ENCODE measurements at places on chromosomes 3 and 15.

DNA sequence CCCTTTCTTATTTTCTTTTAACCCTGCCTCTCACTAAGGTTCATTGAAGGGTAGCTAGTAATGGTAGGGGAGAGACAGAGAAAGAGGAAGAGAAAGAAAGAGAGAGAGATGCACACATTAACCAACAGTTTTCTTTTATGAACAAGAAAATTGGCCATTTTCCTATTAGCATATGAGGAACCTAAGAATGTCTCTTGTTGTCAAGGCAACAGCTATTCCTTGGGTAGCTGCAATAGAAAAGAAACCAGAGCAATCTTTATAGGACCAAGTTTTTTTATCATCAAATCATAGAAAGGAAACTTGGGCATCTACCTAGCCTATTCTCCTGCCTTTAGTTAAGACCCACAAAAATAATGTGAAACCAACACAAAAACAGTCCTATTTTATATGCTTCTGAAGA lies 15.0 kb upstream of the CCDC39 start:
- no peak for DNase-seq

- DNase-seq, result no peak
Observed at GRCh38 chr3:143201870-143202752, 82.5 kb downstream of the CHST2 start.

DNA sequence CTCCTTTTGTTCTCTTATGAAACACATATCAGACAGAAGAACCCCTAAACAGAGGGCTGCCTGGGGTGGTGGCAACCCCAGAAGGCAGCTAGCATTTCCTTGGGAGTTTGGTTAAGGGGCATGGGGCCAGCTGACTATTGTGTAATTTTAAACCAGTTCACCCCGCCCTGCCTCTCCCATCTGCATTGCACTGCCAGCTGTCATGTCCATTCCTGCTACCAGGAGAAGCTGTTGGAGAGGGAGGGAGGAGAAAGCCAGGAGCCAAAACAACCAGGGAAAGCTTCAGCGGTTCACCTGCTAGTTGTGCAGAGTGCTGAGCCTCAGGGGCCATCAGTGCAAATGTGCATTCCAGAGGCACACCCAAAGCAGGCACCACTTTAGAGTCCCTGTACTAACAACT lies 47.6 kb upstream of the ATP1B3 start:
- DNase-seq, result no peak

GRCh38 chr15:53962646-53963561 lies 15.3 kb upstream of the UNC13C start:
- DNase-seq, result peak; percentile 1

DNA sequence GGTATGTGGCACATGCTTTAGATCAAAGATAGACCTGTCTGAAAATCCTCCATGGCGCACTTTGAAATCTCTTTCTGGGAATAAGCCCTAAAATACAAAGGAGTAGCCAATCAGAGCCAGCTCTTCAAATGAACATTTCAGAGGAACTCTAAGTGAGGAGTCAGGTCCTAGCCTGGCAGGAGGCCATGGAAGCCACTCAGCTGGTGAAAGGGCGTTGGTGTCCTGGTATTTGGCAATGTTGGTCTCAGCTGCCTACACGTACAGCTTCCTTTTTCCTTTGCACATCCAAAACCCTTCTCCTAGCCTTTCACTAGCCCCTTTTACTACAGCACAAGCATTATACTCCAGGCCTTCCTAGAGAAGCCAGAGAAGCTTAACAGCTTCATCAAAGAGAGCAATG lies 5.5 kb downstream of the WDR73 start:
- no peak for DNase-seq

- DNase-seq, result no peak
Observed at GRCh38 chr3:159882367-159882766, 106.3 kb upstream of the IL12A start.

DNA sequence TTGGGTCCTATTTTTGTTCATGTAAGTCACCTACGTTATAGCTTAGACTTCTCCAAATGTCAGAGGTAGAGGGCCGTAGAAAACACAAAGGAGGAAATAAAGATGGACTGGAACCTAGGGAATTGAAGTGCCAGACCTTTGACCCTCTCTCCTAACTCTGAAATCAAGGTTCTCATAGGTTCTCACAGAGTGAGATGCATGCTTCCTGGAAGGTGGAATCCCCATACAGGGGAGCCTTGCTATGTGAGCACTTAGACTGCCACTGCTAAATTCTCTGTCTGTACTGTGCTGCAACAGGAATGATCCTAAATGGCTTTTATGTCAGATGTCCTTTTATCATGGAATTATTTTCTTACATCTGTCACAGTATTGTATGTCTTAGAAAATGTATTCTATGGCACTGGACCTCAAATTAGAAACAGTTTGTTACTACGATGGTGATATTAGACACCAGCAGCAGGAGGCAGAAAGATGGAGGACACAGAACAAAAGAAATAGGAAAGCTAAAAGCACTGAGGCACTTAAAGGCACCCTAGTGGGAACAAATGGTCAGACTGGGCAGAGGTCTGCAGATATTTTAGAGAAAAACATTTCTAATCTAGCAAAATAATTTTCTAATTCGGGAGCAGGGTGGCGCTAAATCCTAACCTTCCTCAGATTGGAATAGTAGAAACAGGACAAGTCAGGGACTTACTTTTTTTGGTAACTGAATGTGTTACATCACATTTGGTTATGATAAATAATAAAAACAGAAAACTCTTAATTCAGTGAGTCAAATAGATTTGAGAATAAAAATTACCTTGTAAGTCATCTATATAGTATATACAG lies 60.2 kb upstream of the CDAN1 start:
- DNase-seq, result no peak

GRCh38 chr15:41865490-41866055 lies 26.9 kb downstream of the PLA2G4B start:
- DNase-seq, result no peak

DNA sequence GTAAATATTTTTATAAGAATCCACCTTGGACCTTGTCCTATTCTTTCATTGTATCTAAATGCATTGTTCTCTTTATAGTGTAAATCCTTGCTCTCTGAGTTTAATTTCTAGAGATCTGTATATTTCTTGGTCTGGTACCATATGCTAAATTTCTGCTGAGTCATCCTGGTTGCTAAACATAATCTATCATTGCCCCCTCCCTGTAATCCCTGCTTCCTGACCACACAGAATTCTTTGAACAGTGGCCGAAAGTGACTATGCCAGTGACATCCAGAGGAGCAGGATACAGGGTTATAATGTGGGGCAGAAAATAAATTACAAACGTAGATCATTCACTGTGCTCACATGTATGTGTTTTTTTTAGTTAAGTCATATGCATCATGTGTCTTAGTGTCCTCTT lies 143.1 kb downstream of the DIPK2A start:
- no peak for DNase-seq

DNA sequence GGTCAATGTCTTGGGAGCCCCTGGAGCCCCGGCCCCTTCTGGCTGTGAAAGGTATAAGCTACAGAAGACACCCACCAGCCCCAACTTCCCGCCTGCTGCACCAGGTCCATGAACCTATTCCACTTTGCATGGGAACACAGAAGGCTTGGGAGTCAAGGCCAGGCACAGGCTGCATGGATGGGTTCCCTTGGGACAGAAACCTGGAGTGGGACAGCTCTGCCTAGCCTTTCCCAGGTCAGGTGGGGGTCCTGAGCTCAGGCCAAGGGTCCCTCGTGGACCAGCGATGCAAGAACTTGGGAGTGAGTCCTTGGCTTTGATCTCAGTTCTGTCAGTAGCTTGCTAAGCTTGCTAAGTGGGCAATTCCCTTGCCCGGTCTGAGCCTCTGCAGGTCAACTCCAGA lies 25.0 kb downstream of the TKT start:
- no peak for DNase-seq

- no peak for DNase-seq
Observed at GRCh38 chr3:104360038-104360437, 1006.7 kb upstream of the ALCAM start.

- no peak for DNase-seq
Observed at GRCh38 chr3:73041537-73041936, 19.9 kb upstream of the EBLN2 start.

- DNase-seq, result no peak
Observed at GRCh38 chr3:52084216-52084945, 28.0 kb upstream of the DUSP7 start.

DNA sequence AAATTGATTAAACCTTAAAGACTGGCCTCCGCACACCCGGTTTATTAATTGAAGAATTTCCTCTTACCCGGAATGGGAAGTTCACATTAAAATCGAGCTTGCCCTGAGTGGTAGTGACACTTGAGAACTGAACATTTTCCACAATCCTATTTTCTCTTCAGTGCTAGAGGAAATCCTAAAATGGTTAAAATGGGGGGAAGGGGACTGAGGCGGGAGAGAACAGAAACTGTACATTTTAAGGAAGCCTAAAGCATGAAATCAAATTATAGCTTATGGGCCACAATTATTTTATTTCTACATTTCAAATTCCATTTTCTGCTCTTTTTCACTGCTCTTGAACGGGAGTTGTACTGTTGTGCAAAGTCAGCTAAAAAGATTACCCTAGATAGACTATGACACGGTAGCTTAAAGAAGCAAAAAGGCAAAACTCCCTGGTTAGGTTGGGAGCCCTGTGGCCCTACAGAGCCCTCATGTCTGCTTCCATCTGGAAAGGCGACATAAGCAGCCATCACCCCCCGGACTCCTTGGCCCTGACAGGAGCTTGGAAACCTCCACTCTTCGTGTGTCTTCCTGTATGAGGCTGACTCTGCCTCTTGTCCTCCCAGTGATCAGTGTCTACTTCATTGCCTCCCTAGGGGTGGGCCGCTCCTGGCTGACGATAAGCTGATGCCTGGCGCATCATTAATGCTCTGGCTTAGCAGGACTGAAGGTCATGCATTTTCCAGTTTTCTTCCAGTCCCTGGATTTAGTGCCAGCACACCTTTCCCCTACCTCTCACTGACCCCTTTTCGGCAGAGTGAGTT lies 79.3 kb downstream of the EEFSEC start:
- DNase-seq, result no peak

GRCh38 chr3:81602781-81603180 lies 158.7 kb downstream of the GBE1 start:
- DNase-seq, result no peak

- no peak for DNase-seq
Observed at GRCh38 chr3:30918761-30919160, 24.3 kb upstream of the GADL1 start.

DNA sequence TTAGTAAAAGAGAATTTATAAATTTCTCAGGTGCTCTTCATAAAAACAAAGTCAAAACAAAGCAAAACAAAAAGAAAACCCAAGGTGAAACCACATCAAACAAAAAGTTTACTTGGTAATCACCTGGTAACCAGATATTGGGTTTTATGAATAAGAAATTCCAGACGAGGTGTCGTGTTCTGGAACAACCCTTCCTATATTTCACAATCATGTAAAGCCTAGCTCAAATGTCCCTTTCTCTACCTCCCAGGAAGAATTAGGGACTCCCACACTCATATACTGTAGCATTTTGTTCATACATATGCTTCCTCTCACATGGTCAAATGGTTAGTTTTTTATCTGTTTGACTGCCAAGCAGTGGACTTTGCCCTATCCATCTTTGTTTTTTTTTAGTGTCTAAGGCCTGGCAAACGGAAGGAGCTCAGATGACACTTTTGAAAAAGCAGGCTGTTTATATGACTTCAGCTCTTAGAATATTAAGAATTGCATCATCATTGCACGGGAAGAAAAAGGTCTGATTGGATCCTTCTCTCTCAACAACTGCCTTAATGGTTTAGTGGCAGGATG lies 326.7 kb upstream of the TBL1XR1 start:
- DNase-seq, result no peak

- DNase-seq, result no peak
Observed at GRCh38 chr3:75180235-75180944, 483.7 kb upstream of the FRG2C start.

DNA sequence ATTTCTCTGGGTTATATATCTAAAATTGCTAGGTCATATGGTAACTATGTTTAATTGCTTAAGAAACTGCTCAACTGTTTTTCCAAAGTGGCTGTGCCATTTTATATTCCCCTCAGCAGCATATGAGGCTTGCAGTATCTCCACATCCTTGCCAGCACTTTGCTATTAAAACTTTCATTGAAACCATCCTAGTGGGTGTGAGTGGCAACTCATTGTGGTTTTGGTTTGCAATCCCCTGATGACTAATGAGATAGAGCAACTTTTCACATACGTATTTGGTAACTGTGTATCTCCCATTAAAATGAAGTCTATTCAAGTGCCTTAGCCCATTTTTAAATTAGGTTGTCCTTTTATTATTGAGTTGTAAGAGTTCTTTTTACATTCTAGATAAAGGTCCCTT lies 17.3 kb downstream of the KPNA1 start:
- DNase-seq, result peak; percentile 49

DNA sequence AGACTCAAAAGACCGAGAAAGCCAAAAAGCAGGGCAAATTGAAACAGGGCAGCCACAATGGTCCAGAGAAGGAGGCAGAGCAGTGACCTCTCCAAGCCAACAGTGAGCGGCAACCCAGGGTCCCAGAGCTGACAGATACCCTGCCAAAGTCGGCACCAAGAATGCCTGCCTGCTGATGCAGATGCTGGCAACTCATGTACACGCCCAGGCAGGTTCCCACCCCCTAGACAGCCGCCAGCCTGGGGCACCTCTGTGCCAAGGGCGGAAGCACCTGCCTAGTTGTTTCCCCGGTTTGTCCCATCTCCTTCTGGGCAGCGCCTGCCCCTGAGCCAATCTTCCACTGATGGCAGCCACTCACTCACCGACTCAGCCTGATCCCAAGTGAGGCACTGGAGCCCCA lies 22.1 kb downstream of the KLHL25 start:
- no peak for DNase-seq

DNA sequence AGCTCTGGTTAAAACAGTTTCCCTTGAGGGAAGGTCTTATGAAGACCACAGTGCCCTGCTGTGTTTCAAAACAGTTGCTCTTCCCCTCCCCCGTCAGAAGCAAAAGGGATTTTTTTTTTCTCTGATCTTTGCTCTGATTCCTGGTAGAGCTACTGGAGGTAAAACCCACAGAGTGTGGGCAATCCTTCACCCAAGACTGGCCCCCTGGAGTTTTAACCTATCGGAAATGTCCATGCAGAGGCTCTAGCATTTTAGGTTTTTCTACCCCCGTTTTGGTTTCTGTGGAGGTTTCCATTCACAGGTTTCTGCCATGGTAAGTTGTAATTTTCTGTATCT lies 27.7 kb downstream of the GRM2 start:
- no peak for DNase-seq

All from CD4-positive, alpha-beta T cell treated with Interleukin-21 for 1 hour (primary cell).